Urinary bladder (tissue), 4 donors: ENCODE measurements at places on chromosomes 11 and 22. TPM values are rescaled to one million over a fixed set of nuclear protein-coding genes. Genes with fewer than 3 reads are reported as not detected.

CSNK1E gene
- 71.4 TPM for total RNA-seq

ELFN2 gene
- 0.21 TPM for total RNA-seq

BTBD18 gene
- not detected for total RNA-seq

SSH3 gene
- 23.6 TPM for total RNA-seq

TLCD5 gene
- 11.2 TPM for total RNA-seq

DERL3 gene
- total RNA-seq, result 0.74 TPM

JOSD1 gene
- 40.2 TPM for total RNA-seq

KCNE3 gene
- total RNA-seq, result 6.8 TPM

OR52I2 gene
- not detected for total RNA-seq

SNX19 gene
- 54.8 TPM for total RNA-seq

ST14 gene
- 9.5 TPM for total RNA-seq

IL18 gene
- 18.1 TPM for total RNA-seq

GRAMD1B gene
- total RNA-seq, result 5.9 TPM

PRR5L gene
- total RNA-seq, result 18.8 TPM

CSKMT gene
- total RNA-seq, result 5.0 TPM

ABTB2 gene
- total RNA-seq, result 3.2 TPM

TMEM132A gene
- 14.0 TPM for total RNA-seq

SLC22A24 gene
- total RNA-seq, result not detected

OR8G5 gene
- not detected for total RNA-seq

PANX2 gene
- total RNA-seq, result 0.63 TPM

IRAG1 gene
- total RNA-seq, result 60.1 TPM

GGT5 gene
- total RNA-seq, result 3.4 TPM

ANKK1 gene
- 0.16 TPM for total RNA-seq

WNT11 gene
- 6.3 TPM for total RNA-seq

OR4C45 gene
- total RNA-seq, result not detected

MUC5AC gene
- total RNA-seq, result not detected

ASPHD2 gene
- total RNA-seq, result 0.58 TPM

MAP6 gene
- total RNA-seq, result 5.6 TPM

CBLIF gene
- not detected for total RNA-seq

MAPK8IP1 gene
- 8.3 TPM for total RNA-seq

RFPL2 gene
- total RNA-seq, result not detected

AP1B1 gene
- total RNA-seq, result 41.9 TPM

HSPB2 gene
- total RNA-seq, result 1.6 TPM

GGTLC2 gene
- not detected for total RNA-seq

PATE4 gene
- not detected for total RNA-seq

OVCH2 gene
- 3.3 TPM for total RNA-seq

SCO2 gene
- total RNA-seq, result 0.79 TPM

MMP8 gene
- total RNA-seq, result 1.3 TPM

PARVG gene
- total RNA-seq, result 5.8 TPM

MS4A2 gene
- total RNA-seq, result 17.3 TPM

TEX12 gene
- 2.9 TPM for total RNA-seq

PNPLA5 gene
- not detected for total RNA-seq

CARD10 gene
- 4.5 TPM for total RNA-seq

OR51B2 gene
- total RNA-seq, result 1.7 TPM

CSNK2A3 gene
- 2.4 TPM for total RNA-seq

RFPL3 gene
- total RNA-seq, result not detected
